ENCODE measurements at places on chromosomes 3 and 15.

DNA sequence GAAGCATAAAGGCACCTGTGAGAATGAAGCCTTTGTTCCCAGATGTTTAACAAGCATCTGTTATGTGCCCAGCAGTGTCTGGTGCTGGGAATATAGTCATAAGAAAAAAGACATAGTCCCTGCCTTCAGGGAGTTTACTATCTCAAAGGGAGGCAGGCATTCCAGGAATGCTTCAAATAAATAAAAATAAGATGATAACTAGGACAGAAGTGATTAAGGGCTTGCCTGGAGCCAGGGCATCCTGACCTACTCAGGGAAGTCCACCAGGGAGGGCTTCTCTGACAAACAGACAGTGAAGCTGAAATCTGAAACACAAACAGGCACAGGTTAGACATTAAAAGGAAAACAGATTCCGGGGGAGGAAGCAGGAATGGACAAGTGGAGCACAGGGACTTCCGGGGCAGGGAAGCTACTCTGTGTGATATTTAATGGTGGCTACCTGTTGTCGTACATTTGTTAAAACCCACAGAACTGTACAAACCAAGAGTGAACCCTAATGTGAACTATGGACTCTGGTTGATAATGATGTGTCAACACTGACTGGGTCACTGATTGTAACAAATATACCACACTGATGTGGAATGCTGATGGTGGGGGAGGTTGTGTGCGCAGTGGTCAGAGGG, 53.3 kb downstream of the ITGB5 start:
- no peak for DNase-seq

DNA sequence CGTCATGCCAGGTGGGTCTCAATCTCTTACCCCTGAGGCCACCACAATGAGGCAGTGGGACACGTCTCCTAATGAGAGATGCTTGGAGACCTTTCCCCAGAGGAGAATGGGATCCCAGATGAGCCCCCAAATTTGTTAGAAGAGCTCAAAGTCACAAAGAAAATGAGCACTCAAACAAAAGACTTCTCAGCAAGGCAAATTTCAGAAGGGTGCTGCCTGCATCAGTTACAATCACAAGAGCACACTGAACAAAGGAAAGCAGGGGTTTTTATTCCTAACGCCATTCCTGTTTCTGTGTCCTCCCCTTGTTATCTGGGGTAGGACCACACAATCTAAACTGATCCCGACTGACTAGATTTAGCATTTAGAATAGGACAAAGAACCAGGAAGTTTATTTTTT, 50.1 kb downstream of the DLG1 start:
- no peak for DNase-seq

GRCh38 chr15:71595846-71596553, 214.4 kb upstream of the NR2E3 start:
- no peak for DNase-seq

GRCh38 chr15:43735416-43735815, 10.8 kb upstream of the PDIA3 start:
- DNase-seq, result no peak

DNA sequence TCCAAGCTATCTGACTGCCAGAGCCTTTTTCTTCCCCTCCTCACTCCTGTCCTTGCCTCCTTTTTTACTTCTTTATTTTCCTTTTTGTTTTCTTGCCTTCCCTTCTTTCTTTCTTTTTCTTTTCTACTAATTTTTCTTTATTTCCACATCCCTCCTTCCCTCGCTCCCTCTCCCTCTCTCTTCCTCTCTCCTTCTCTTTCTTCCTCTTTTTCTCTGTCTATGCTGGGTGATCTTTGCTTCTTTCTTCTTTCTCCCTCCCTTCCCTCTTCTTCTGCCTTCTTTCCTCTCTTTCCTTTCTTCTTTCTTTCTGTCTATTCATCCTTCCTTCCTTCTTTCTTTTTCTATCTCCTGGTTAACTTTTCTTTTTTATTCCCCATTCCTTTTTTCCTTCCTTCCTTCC, 564.8 kb downstream of the NSUN3 start:
- DNase-seq, result no peak

GRCh38 chr3:126886217-126886616, 96.7 kb upstream of the PLXNA1 start:
- DNase-seq, result no peak

DNA sequence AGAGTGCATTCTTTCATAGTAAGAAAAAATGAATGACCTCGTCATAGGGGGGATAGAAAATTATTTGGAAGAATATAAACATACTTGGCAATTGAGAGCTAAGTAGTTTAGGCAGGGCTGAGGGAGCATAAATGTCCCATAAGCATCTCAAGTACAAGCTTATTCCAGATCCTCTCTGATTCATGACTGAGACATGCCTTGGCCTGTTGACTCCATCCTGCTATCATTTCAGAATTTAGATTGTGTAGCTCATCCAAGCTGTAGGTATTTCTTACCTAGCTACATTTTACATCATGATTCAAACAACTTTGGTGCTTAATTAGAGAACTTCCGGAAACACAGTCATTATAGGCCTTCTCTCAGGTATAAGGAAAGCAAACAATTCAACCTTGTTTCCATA, 12.3 kb downstream of the POGLUT1 start:
- DNase-seq, result no peak

DNA sequence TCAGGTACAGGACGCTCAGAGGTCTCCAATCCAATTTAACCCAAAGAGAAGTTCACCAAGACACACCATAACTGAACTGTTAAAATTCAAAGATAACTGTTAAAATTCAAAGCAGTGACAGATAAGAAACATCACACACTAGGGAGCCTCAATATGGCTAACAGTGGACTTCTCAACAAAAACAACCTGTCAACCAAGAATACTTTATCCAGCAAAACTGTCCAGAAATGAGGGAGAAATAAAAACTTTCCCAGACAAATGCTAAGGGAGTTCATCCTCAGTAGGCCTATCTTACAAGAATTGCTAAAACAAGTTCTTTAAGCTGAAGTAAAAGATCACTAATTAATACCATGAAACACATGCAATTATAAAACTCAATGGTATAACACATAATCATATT, 36.3 kb upstream of the MYLK start:
- DNase-seq, result no peak

Data from stimulated activated CD4-positive, alpha-beta T cell treated with anti-CD3 and anti-CD28 coated beads, Interleukin-15, amount 100 ng/mL, for 24 hours (primary cell).